ENCODE measurements at places on chromosomes 1 and 21.

GRCh38 chr1:193058529-193059281 is 455 bp downstream of the UCHL5 start:
- H3K27me3 ChIP-seq, result no peaks in the 10 kb centered on the region
- peak; percentile 19 for DNase-seq
- no peaks in the 10 kb centered on the region for H3K36me3 ChIP-seq
- peak overlapping the region; percentile 91 for H3K4me3 ChIP-seq
- H3K4me1 ChIP-seq, result peaks cover 20% of the 10 kb centered on the region
- H3K27ac ChIP-seq, result peak overlapping the region; percentile 98

DNA sequence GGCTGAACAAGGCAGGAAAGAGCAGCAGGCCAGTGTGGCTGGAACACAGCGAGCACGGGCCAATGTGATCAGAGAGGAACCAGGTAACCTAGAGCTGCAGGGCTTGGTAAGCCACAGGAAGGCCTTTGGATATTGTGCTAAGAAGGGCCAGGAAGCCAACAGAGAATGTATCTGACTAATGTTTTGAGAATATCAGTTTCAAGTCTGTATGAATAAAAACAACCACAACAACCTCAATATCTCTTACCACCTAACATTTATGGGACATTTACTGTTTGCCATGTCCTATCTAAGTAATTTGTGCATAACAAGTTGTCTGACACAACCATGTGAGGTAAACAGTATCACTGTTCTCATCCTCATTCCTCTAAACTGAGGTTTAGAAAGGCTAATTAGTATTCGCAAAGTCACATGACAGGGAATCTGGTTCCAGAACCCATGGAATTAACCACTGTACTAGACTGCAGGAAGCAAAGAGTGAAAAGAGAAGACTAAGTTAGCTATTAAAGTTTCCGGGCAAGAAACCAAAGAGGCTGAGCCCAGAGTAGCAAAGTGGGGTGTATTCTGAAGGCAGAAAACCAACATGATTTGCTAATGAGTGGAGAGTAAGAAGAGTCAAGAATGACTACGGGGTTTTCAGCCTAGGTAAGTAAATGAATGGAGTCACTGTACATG is 38.9 kb downstream of the SPRTN start:
- no peak for DNase-seq
- no peaks in the 10 kb centered on the region for H3K4me1 ChIP-seq
- no peak overlapping the region for H3K4me3 ChIP-seq
- no peaks in the 10 kb centered on the region for H3K27me3 ChIP-seq
- no peak overlapping the region for H3K27ac ChIP-seq

- no peaks in the 10 kb centered on the region for H3K4me1 ChIP-seq
- no peak overlapping the region for H3K27ac ChIP-seq
- no peaks in the 10 kb centered on the region for H3K36me3 ChIP-seq
- no peak for DNase-seq
Observed at GRCh38 chr1:37161171-37161570, 126.9 kb upstream of the GRIK3 start.

- peaks cover 13% of the 10 kb centered on the region for H3K4me1 ChIP-seq
- H3K27ac ChIP-seq, result no peak overlapping the region
- DNase-seq, result no peak
- no peak overlapping the region for H3K4me3 ChIP-seq
- H3K27me3 ChIP-seq, result no peaks in the 10 kb centered on the region
Observed at GRCh38 chr21:34126269-34126668, 52.9 kb downstream of the MRPS6 start.

- H3K36me3 ChIP-seq, result no peaks in the 10 kb centered on the region
- no peak overlapping the region for H3K27ac ChIP-seq
- no peak for DNase-seq
- H3K27me3 ChIP-seq, result no peaks in the 10 kb centered on the region
- H3K4me3 ChIP-seq, result no peak overlapping the region
Observed at GRCh38 chr1:107228704-107229371, 88.0 kb downstream of the NTNG1 start.

DNA sequence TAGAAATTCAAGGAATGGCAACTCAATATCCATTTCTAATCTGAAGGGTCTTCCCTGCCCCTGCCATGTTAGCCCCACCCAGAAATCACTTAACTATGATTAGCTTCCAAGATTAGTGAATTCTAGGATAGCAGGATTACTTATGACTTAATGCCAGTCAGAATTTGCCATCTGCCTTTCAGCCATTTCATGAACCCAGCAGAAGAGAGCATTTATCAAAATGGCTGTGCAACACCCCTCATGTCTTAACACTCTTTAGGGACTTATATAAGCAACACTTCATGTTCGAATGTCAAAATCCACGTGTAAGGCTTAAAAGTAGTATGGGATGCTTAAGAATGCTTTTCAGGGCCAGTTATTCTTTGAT is 288.5 kb downstream of the NFIA start:
- H3K27ac ChIP-seq, result no peak overlapping the region
- no peak overlapping the region for H3K4me3 ChIP-seq
- no peaks in the 10 kb centered on the region for H3K36me3 ChIP-seq
- H3K27me3 ChIP-seq, result no peaks in the 10 kb centered on the region
- no peak for DNase-seq

DNA sequence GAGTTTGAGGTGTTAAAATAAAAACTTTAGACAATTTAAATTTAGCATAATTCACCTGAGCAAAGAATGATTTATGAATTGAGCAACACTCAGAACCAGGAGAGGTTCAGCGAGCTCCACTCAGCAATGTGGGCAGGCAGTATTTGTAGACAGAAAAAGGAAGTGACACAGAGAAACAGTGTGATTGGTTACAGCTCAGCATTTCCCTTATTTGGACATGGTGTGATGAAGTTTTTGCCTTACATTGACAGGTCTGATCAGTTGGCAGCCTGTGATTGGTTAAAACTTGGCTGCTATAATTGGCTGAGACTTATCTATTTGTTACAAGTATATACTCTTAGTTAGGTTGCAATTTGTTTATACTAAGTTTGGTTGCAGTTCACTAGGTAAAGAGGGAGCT is 621.2 kb upstream of the PRMT6 start:
- H3K36me3 ChIP-seq, result no peaks in the 10 kb centered on the region
- no peaks in the 10 kb centered on the region for H3K4me1 ChIP-seq
- no peak for DNase-seq
- no peak overlapping the region for H3K4me3 ChIP-seq

GRCh38 chr1:145729196-145729595 is 9.9 kb downstream of the CD160 start:
- H3K27me3 ChIP-seq, result no peaks in the 10 kb centered on the region
- no peak overlapping the region for H3K4me3 ChIP-seq
- H3K36me3 ChIP-seq, result no peaks in the 10 kb centered on the region
- H3K27ac ChIP-seq, result no peak overlapping the region
- no peak for DNase-seq
- no peaks in the 10 kb centered on the region for H3K4me1 ChIP-seq

- no peaks in the 10 kb centered on the region for H3K4me1 ChIP-seq
- DNase-seq, result no peak
- H3K4me3 ChIP-seq, result no peak overlapping the region
- H3K36me3 ChIP-seq, result no peaks in the 10 kb centered on the region
- H3K27me3 ChIP-seq, result no peaks in the 10 kb centered on the region
Observed at GRCh38 chr1:225435957-225436392, 8.1 kb upstream of the LBR start.

- no peak for DNase-seq
- no peaks in the 10 kb centered on the region for H3K27me3 ChIP-seq
- no peak overlapping the region for H3K27ac ChIP-seq
- H3K36me3 ChIP-seq, result no peaks in the 10 kb centered on the region
- no peak overlapping the region for H3K4me3 ChIP-seq
- H3K4me1 ChIP-seq, result no peaks in the 10 kb centered on the region
Observed at GRCh38 chr1:1760345-1760650, 18.0 kb downstream of the NADK start.

- H3K4me3 ChIP-seq, result no peak overlapping the region
- no peaks in the 10 kb centered on the region for H3K4me1 ChIP-seq
- no peak overlapping the region for H3K27ac ChIP-seq
Observed at GRCh38 chr1:178039891-178040290, 54.0 kb upstream of the RASAL2 start.

- H3K27me3 ChIP-seq, result no peaks in the 10 kb centered on the region
- no peaks in the 10 kb centered on the region for H3K36me3 ChIP-seq
- no peaks in the 10 kb centered on the region for H3K4me1 ChIP-seq
Observed at GRCh38 chr1:172002725-172003345, 161.5 kb downstream of the DNM3 start.

DNA sequence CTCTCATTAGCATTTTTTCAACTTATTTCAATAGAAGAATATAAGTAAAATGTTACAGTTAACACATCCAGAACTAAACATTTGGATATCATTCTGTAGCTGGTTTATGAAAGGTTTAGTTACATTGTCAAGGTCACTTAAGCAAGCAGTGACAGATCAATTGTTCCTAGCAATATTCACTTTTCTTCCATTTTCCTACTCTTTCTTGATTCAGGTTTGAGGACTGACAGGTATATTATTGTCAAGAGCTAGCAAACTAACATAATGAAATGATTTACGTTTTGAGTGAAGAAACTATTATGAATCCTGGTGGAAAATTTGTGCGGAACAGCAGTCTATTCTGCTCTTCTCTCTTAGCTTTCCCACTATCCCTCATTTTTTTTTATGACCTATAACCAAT is 220.4 kb upstream of the ADGRL4 start:
- DNase-seq, result no peak
- no peak overlapping the region for H3K4me3 ChIP-seq

DNA sequence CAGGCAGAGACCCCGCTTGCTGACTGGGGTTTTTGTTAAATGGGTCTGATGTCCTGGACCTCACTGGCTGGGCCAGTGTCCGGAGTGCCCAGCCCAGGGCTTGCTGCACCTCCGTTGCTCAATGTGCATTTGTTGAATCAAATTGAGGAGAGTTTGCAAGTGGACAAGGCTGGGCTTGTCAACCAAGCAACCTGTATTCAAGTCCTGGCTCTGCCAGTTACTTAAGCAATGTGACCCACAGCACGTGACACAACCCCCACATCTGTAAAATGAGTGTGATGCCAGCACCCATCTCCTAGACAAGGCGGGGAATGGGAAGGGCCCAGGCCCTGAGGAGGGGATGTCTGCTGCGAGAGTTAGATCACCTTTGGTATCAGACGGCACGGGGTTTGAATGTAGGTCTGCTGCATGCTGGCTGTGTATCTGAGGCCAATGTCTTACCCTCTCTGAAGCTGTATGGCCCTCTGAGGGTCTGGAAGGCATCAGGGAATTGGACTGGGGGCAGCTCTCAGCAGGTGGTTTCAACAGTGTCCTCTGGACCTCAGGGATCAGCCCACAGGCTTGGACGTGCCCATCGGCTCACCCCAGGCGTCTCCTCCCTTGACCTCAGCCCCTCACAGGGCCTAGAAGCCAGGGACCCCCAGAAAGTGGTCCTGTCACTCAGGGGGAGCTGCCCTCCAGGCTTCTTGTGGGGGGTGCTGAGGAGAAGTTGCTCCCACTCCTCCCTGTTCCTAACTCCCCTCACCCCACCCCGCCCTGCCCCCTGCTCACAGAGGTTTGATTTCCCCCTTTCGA is 51.0 kb upstream of the RUNX3 start:
- DNase-seq, result no peak
- no peak overlapping the region for H3K27ac ChIP-seq
- no peaks in the 10 kb centered on the region for H3K36me3 ChIP-seq
- H3K4me1 ChIP-seq, result no peaks in the 10 kb centered on the region
- H3K27me3 ChIP-seq, result no peaks in the 10 kb centered on the region

DNA sequence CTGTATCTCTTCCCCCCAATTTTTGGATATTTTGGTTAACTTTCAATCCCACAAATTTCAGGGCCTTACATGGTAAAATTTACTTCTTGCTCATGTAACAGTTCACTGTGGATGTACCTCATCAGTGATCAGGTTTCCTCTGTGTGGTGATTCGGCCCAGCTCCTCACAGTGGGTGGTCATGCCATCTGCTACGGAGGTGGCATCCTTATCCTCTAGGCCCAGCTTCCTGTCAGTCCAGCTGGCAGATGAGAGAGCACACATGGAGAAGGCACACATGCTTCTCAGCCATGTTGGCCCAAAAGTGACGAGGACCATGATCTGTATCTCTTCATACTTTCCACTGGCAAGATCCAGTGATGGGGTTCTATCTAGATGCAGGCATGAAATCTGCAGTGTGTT is 27.2 kb downstream of the PCBP3 start:
- no peaks in the 10 kb centered on the region for H3K4me1 ChIP-seq
- no peak for DNase-seq
- H3K27me3 ChIP-seq, result no peaks in the 10 kb centered on the region
- no peak overlapping the region for H3K4me3 ChIP-seq
- H3K27ac ChIP-seq, result no peak overlapping the region

GRCh38 chr1:77560741-77561140 is 121.7 kb downstream of the ZZZ3 start:
- no peak overlapping the region for H3K27ac ChIP-seq
- peaks cover 7% of the 10 kb centered on the region for H3K36me3 ChIP-seq
- no peaks in the 10 kb centered on the region for H3K27me3 ChIP-seq
- H3K4me1 ChIP-seq, result no peaks in the 10 kb centered on the region
- no peak for DNase-seq

DNA sequence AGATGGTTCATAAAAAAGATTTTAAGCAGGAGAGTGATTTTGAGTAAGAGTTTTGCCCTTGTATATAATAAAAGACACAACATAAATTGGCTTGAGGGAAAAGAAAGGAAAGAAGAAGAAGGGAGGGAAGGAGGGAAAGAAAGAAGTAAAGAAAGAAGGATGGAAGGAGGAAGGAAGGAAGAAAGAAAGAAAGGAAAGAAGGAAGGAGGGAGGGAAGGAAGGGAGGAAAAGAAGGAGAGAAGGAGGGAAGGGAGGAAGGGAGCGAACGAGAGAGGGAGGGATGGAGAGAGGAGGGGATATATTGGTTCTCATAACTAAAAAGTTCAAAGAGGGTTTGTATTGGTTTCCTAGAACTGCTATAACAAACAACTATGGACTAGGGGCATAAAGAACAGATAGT is 62.2 kb upstream of the PAX7 start:
- H3K4me1 ChIP-seq, result no peaks in the 10 kb centered on the region
- no peaks in the 10 kb centered on the region for H3K36me3 ChIP-seq
- H3K27me3 ChIP-seq, result peaks cover 23% of the 10 kb centered on the region
- H3K27ac ChIP-seq, result no peak overlapping the region
- DNase-seq, result no peak
